ENCODE measurements at places on chromosomes 1 and 21. TPM values are rescaled to one million over a fixed set of nuclear protein-coding genes. Genes with fewer than 3 reads are reported as not detected.
A peak's percentile ranks its signal among the peaks of the same experiment; 100 is the strongest.

- H3K4me3 ChIP-seq, result no peak overlapping the region
- no peak for DNase-seq
- H3K27me3 ChIP-seq, result no peaks in the 10 kb centered on the region
- peaks cover 3% of the 10 kb centered on the region for H3K36me3 ChIP-seq
- H3K27ac ChIP-seq, result no peak overlapping the region
- peaks cover 21% of the 10 kb centered on the region for H3K4me1 ChIP-seq
Observed at GRCh38 chr1:16324456-16324890, 27.8 kb downstream of the FBXO42 start.

DNA sequence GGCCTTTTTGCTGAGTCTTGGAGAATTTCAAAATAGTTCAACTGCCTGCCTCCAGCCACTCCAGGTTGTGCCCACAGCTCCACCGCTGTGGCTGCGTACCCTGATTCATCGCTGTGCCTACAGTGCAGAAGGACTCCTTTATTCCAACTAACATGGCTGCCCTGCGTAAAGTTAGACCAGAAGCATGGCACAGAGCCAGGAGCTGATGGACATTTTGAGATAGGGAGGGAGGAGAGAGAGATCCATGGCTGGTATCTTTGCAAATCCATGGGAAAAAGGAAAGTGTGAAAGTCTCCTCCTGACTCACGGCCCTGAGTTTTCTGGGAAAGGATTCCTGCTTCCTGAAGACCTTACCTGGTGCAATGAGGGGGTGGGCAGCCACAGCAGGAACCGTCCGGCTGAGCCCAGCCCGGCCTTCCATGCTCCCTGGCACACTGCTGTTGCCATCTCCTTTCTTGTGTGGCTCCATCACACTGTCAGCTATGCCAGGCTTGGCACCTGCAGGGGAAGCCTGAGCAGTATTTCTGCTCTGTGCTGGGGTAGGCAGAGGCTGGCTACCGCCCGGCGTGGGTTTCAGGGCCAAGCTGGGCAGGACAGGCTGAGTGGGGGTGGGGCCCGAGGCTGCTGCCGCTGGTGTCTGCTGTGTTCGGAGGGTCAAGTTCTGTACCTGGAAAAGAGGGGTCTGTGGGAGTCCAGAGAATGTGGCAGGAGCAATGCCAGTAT, 46.0 kb upstream of the A3GALT2 start:
- no peaks in the 10 kb centered on the region for H3K4me1 ChIP-seq
- H3K27ac ChIP-seq, result no peak overlapping the region
- H3K4me3 ChIP-seq, result no peak overlapping the region
- DNase-seq, result no peak
- H3K27me3 ChIP-seq, result no peaks in the 10 kb centered on the region

- peak; percentile 40 for DNase-seq
- H3K27me3 ChIP-seq, result peaks cover 31% of the 10 kb centered on the region
- no peak within 1 kb of the TSS for H3K27ac ChIP-seq
- peak within 1 kb of the TSS; percentile 71 for H3K4me3 ChIP-seq
- H3K4me1 ChIP-seq, result peaks cover 18% of the 10 kb centered on the region
Observed at GRCh38 chr1:153678519-153679336, at the start of gene NPR1. Gene NPR1 (plus strand): TSS chr1:153678688. CDS start chr1:153679109, 421 bp downstream.

DNA sequence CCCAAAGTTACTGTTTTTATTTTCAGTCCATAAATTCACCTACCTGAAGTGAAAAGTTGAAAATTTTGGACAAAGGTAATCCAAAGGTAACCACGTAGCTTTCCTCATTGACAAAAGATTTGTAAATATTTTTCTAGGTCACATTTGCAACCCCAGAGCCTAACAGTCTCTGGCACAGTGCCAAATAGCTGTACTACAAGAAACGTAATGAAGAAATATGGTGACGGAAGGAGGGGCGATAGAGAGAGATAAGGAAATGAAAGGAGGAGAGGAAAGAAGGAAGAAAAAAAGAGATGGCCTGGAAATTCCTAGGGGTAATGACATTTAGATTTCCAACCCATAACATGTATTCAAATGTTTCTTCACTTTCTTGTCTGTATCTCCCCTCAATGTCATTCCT, 159.4 kb downstream of the BARHL2 start:
- DNase-seq, result no peak
- H3K4me3 ChIP-seq, result no peak overlapping the region
- H3K36me3 ChIP-seq, result no peaks in the 10 kb centered on the region
- H3K27me3 ChIP-seq, result peaks cover 4% of the 10 kb centered on the region
- H3K27ac ChIP-seq, result no peak overlapping the region
- no peaks in the 10 kb centered on the region for H3K4me1 ChIP-seq

- no peak for DNase-seq
- peaks cover 12% of the 10 kb centered on the region for H3K4me1 ChIP-seq
- no peak overlapping the region for H3K4me3 ChIP-seq
Observed at GRCh38 chr1:11748294-11749202, 12.6 kb downstream of the AGTRAP start.

GRCh38 chr21:32514275-32515055, 70.9 kb downstream of the TCP10L start:
- no peak overlapping the region for H3K4me3 ChIP-seq
- peaks cover 5% of the 10 kb centered on the region for H3K36me3 ChIP-seq
- DNase-seq, result no peak

GRCh38 chr1:153936011-153936802, 10.3 kb downstream of the DENND4B start:
- H3K27me3 ChIP-seq, result no peaks in the 10 kb centered on the region
- no peaks in the 10 kb centered on the region for H3K4me1 ChIP-seq

GRCh38 chr1:87170157-87170556, 158.5 kb upstream of the LMO4 start:
- no peaks in the 10 kb centered on the region for H3K4me1 ChIP-seq
- H3K36me3 ChIP-seq, result no peaks in the 10 kb centered on the region
- no peak overlapping the region for H3K4me3 ChIP-seq
- no peak for DNase-seq
- H3K27ac ChIP-seq, result no peak overlapping the region

DNA sequence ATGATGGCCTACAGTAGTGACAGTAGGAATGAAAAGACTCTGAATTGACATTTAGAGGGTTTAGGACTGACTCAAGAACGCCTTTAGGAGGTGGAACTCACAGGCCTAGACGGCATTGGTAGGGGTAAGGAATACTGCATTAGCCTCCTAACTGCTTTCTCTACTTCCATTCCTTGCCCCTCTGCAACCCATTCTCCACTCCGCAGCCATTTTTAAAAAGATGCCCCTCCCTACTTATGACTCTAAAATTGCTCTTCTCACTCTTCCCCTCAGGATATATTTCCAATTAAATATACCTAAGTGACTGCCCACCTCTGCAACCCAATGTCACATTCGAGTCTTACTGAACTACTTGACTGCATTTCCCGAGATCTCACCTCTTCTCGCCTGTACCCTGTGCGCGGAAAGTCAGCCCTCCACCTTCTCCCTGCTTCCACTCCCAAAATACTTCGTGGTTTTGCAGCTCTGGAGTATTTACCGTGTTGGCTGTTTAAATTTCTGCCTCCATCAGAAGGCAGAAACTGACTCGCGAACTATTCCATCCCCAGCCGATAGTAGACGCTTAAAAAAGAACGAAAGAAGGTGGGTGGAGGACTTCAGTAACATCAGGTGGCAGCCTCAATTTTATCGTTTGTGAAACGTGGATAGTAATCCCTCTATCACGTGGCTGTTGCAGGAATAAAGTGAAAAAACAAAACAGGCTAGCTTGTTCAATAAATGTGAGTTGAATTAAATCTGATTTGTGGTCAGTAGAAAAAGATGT, 1.1 kb upstream of the YBX1 start:
- DNase-seq, result peak; percentile 27
- no peaks in the 10 kb centered on the region for H3K27me3 ChIP-seq
- peaks cover 34% of the 10 kb centered on the region for H3K4me1 ChIP-seq
- H3K4me3 ChIP-seq, result peak overlapping the region; percentile 94

DNA sequence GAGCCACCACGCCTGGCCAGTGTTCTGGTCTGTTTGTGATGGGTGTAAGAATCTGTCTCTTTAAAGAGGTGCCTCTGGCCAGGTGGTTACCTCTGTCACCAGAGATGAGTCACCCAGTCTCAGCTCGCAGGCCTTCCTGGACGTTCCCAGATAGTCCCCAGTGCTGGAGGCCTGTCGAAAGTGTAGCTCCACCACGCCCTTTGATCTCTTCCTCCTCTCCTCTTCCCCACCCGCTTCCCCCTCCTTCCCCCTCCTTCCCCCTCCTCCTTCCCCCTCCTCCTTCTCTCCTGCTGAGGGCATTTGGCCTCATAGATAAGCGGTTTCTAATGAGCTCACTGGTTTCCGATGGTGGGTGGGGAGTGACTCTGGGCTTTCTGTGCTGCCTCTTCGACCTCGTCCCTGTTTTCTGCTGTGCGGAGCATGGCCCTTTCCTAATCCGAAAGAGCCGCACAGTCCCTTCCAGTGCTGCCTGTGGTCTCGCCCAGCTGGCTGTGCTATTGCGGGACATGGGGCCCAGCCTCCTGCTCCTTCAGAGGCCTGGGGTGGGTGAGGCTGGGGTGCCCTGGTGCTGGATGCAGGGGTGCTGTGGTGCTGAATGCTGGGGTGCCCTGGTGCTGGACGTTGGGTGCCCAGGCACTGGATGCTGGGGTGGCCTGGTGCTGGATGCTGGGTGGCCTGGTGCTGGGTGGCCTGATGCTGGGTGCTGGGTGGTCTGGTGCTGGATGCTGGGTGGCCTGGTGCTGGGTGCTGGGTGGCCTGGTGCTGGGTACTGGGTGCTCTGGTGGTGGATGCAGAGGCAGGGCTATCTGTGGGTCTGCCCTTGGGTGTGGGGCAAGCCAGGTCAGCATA, 19.2 kb downstream of the AGPAT3 start:
- peak; percentile 63 for DNase-seq
- peak overlapping the region; percentile 60 for H3K27ac ChIP-seq
- peaks cover 9% of the 10 kb centered on the region for H3K36me3 ChIP-seq
- no peak overlapping the region for H3K4me3 ChIP-seq
- no peaks in the 10 kb centered on the region for H3K27me3 ChIP-seq

GRCh38 chr21:29232530-29233255, 66.0 kb upstream of the BACH1 start:
- peaks cover 4% of the 10 kb centered on the region for H3K27me3 ChIP-seq
- DNase-seq, result no peak
- peaks cover 53% of the 10 kb centered on the region for H3K4me1 ChIP-seq
- H3K4me3 ChIP-seq, result no peak overlapping the region

- no peaks in the 10 kb centered on the region for H3K27me3 ChIP-seq
- H3K4me3 ChIP-seq, result no peak overlapping the region
- no peaks in the 10 kb centered on the region for H3K4me1 ChIP-seq
- H3K36me3 ChIP-seq, result no peaks in the 10 kb centered on the region
- no peak overlapping the region for H3K27ac ChIP-seq
Observed at GRCh38 chr1:38932571-38932970, 9.1 kb downstream of the RHBDL2 start.

DNA sequence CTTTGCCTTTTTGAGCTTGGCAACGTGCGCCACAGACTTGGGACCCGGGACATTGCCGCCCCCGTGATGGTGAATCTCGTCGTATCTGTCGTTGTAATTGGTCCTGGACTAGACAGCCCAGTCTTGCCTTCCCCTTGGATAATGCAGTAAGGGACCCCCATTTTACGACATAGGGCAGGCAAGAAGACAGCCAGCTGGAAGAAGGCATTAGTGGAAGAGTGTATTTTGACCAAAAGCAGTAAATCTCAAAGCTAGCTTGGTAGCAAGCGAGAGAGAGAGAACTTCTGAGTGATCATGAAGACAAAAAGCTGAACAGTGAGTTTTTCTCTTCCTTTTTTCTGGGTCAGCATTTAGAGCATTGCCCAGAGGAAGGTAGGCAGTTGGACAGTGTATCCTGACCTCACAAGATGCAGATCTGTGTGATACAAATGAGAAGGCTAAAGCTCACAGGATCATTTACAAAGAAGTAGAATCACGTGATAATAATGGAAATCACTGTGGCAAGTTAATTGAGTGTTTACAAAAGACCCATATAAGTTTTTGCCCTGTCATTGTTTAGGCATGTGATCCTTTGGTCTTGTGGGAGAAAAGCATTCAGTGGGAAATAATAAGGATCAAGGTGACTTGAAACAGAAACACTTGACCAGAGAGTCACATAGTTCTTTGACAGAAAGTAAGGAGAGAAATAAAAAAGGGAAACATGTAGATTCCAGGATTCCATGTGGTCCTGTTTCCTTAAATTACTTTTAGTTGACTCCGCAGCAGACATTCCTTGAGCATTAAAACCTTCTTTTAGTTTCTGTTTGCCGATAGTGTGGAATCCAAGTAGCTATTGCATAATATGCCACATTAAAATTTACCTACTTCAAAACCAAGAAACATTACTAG, 66.3 kb downstream of the CNST start:
- peaks cover 10% of the 10 kb centered on the region for H3K36me3 ChIP-seq
- H3K27me3 ChIP-seq, result no peaks in the 10 kb centered on the region
- H3K27ac ChIP-seq, result no peak overlapping the region
- no peak for DNase-seq
- no peak overlapping the region for H3K4me3 ChIP-seq

DNA sequence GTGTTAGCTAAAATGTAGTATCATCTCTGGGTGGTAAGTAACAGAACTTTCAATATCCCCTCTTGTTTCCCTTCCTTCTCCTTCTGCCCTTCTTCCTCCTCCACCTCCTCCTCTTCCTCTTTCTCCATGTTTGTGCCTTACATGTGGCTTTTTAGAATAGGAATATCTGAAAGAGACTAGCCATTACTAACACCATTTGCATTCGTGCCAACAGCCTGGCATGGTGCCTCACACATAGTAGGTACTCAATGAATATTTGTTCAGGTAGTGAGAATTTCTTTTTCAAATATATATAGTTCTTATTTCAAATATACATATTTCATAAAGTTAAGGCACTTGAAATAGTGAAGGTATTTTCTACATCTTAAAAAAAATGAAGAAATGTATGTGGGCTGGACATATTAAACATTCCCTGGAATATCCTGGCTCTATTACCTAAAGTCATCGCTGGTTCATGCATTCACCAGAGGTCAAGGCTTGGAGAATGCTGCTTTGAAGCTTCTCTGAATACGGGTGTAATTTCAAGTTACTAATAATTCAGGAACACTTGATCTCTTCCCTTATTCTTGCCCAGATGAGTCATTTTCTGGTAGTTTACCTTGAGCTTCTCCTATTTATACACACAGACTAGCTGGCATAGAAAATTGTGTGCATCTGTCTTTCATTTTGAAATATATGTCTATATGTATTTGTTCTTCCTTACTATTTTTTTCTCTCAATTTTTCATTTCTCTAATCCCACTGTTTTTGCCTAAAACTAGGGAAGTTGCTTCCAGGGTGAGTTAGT, 319.4 kb downstream of the TGFB2 start:
- no peak for DNase-seq
- no peak overlapping the region for H3K27ac ChIP-seq
- H3K4me3 ChIP-seq, result no peak overlapping the region
- no peaks in the 10 kb centered on the region for H3K36me3 ChIP-seq
- no peaks in the 10 kb centered on the region for H3K27me3 ChIP-seq

- H3K4me1 ChIP-seq, result no peaks in the 10 kb centered on the region
- no peak overlapping the region for H3K4me3 ChIP-seq
- DNase-seq, result no peak
- H3K27me3 ChIP-seq, result peaks cover 9% of the 10 kb centered on the region
- no peaks in the 10 kb centered on the region for H3K36me3 ChIP-seq
Observed at GRCh38 chr21:37732927-37733326, 183.3 kb downstream of the KCNJ6 start.

- peaks cover 3% of the 10 kb centered on the region for H3K27me3 ChIP-seq
- no peak for DNase-seq
- no peaks in the 10 kb centered on the region for H3K36me3 ChIP-seq
- H3K4me3 ChIP-seq, result no peak overlapping the region
- H3K4me1 ChIP-seq, result no peaks in the 10 kb centered on the region
Observed at GRCh38 chr1:64155278-64155677, 48.1 kb upstream of the UBE2U start.

The SMCP gene
- not detected for total RNA-seq

The MECR gene
- 36.3 TPM for total RNA-seq

The PCNX2 gene
- total RNA-seq, result 12.2 TPM

The CR1 gene
- total RNA-seq, result not detected

The OR2L5 gene
- not detected for total RNA-seq

All from activated naive CD4-positive, alpha-beta T cell treated with anti-CD3 and anti-CD28 coated beads for 36 hours (primary cell).